Left ventricle myocardium inferior (tissue), 1 donor: ENCODE measurements at places on chromosomes 7 and 10.

GRCh38 chr7:54242776-54243175 is 299.4 kb upstream of the VSTM2A start:
- DNase-seq: no peak
- no peaks in the 10 kb centered on the region for H3K27me3 ChIP-seq
- H3K4me3 ChIP-seq: no peak overlapping the region
- H3K27ac ChIP-seq: no peak overlapping the region
- H3K4me1 ChIP-seq: no peaks in the 10 kb centered on the region
- no peaks in the 10 kb centered on the region for H3K36me3 ChIP-seq

DNA sequence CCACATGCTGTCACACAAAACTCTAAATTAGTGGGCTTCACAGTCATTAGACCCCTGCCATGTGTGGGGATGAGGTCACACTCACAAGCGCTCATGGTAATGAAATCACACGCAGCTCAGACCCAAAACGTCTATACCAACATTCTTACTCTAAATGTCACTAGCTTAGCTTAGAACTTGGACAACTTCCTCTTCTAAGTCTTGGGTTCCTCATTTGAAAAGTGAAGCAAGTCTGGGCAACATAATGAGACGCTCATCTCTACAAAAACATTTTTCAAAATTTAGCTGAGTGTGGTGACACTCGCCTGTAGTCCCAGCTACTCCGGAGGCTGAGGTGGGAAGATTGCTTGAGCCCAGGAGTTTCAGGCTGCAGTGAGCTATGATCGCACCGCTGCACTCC is 92.7 kb upstream of the MACROH2A2 start:
- no peaks in the 10 kb centered on the region for H3K36me3 ChIP-seq
- DNase-seq: no peak
- no peak overlapping the region for H3K27ac ChIP-seq
- H3K4me1 ChIP-seq: peaks cover 7% of the 10 kb centered on the region
- H3K27me3 ChIP-seq: peaks cover 17% of the 10 kb centered on the region
- H3K4me3 ChIP-seq: no peak overlapping the region

DNA sequence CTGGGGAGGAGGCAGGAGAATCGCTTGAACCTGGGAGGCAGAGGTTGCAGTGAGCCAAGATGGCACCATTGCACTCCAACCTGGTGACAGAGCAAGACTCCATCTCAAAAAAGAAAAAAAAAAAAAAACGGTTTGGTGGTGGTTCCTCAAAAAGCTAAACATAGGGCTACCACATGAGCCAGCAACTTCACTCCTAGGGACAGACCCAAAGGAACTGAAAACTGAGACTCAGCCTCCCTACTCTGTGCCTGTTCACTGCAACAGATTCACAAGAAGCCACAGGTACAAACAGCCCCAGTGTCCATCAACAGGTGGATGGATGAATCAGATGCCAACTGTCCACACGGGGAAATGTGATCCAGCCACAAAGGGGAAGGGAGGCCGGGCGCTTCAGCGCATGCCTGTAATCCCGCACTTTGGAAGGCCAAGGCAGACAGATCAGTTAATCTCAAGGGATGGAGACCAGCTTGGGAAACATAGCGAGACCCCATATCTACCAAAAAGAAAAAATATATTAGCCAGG is 79.1 kb upstream of the TNRC18 start:
- peaks cover under 1% of the 10 kb centered on the region for H3K4me1 ChIP-seq
- no peak overlapping the region for H3K4me3 ChIP-seq
- H3K27ac ChIP-seq: no peak overlapping the region
- H3K36me3 ChIP-seq: peaks cover 38% of the 10 kb centered on the region
- no peaks in the 10 kb centered on the region for H3K27me3 ChIP-seq

GRCh38 chr7:139915864-139916716 is 87.0 kb downstream of the TBXAS1 start:
- H3K36me3 ChIP-seq: no peaks in the 10 kb centered on the region
- no peak overlapping the region for H3K4me3 ChIP-seq
- peaks cover 42% of the 10 kb centered on the region for H3K4me1 ChIP-seq
- peak overlapping the region; percentile 37 for H3K27ac ChIP-seq
- H3K27me3 ChIP-seq: no peaks in the 10 kb centered on the region
- no peak for DNase-seq

GRCh38 chr10:72695496-72695895 is 3.6 kb downstream of the MCU start:
- no peak for DNase-seq
- peaks cover 41% of the 10 kb centered on the region for H3K4me1 ChIP-seq
- H3K4me3 ChIP-seq: no peak overlapping the region
- H3K27me3 ChIP-seq: no peaks in the 10 kb centered on the region
- H3K36me3 ChIP-seq: no peaks in the 10 kb centered on the region

DNA sequence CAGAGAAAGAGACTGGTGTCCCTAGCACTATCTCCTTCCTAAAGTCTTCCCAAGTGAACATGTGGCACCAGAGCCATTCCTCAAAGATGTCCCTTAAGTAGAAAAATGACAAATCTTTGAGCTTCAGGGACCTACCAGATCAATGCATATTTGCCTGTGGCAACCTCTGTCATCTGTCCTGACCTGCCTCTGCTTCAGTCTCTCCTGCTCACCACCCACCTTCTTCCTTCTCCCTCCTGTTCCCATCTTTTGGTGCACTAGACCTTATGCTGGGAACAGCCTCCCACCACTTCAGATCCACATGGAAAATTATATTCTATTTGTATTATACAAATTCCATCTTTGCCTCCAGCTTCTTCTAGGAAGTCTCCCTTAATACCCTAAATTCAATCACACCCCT is 386.4 kb downstream of the PLXNA4 start:
- no peaks in the 10 kb centered on the region for H3K27me3 ChIP-seq
- DNase-seq: no peak
- H3K4me1 ChIP-seq: no peaks in the 10 kb centered on the region
- no peak overlapping the region for H3K27ac ChIP-seq

GRCh38 chr7:44572771-44573170 is 937 bp downstream of the DDX56 start:
- H3K4me1 ChIP-seq: peaks cover 34% of the 10 kb centered on the region
- H3K27me3 ChIP-seq: no peaks in the 10 kb centered on the region
- no peak overlapping the region for H3K27ac ChIP-seq
- peak overlapping the region; percentile 95 for H3K4me3 ChIP-seq
- no peak for DNase-seq

- H3K36me3 ChIP-seq: no peaks in the 10 kb centered on the region
- peaks cover 11% of the 10 kb centered on the region for H3K4me1 ChIP-seq
- H3K27ac ChIP-seq: no peak overlapping the region
- H3K27me3 ChIP-seq: peaks cover 43% of the 10 kb centered on the region
- no peak overlapping the region for H3K4me3 ChIP-seq
Observed at GRCh38 chr7:66504131-66504530, 124.5 kb upstream of the KCTD7 start.

DNA sequence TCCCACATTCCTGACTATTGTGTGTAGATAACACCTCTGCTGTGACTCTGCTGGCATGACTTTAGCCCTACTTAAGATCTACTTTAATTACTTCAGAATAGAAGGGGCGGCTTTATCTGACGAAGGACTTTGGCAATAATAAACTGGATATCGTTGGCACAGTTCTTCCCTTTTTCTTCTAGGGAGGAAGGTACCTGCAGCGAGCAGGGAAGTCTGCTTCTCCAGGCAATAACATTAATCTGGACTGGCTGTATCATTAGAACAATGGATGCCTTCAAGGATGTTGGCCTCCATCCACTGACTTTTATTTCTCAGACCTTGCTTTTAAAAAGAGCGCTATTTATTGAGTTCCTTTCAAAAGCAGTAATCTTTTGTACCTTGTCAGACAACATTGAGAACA is 172.6 kb upstream of the THSD7A start:
- H3K27ac ChIP-seq: no peak overlapping the region
- H3K4me3 ChIP-seq: no peak overlapping the region
- no peak for DNase-seq
- no peaks in the 10 kb centered on the region for H3K36me3 ChIP-seq

- H3K4me1 ChIP-seq: peaks cover 58% of the 10 kb centered on the region
- H3K27me3 ChIP-seq: no peaks in the 10 kb centered on the region
- peak within 1 kb of the TSS; percentile 97 for H3K27ac ChIP-seq
- H3K4me3 ChIP-seq: peak within 1 kb of the TSS; percentile 88
- DNase-seq: peak; percentile 98
Observed at GRCh38 chr7:135662373-135663114, at the start of gene STMP1. Gene STMP1, plus strand, starts transcription at chr7:135662514.
